ENCODE measurements at places on chromosomes 1 and 21.

DNA sequence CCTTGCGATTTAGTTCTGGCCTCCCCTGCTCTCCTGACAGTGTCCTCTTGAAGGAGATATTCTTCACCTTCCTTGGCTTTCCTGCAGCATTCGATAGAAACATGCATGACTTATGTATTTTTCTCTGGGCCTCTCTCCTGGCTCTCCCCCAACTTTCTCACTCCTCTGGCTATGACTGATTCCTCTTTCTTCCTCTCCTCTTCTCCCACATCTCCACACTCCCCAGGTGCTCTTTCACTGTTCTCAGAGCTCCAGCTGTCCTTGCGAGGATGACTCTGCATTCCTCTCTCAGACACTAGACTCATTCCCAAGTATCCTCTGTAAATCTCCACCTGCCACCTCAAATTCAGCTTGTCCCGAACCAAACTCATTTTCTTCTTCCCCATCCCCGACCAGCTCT lies 18.0 kb downstream of the LRRC42 start:
- DNase-seq = no peak

DNA sequence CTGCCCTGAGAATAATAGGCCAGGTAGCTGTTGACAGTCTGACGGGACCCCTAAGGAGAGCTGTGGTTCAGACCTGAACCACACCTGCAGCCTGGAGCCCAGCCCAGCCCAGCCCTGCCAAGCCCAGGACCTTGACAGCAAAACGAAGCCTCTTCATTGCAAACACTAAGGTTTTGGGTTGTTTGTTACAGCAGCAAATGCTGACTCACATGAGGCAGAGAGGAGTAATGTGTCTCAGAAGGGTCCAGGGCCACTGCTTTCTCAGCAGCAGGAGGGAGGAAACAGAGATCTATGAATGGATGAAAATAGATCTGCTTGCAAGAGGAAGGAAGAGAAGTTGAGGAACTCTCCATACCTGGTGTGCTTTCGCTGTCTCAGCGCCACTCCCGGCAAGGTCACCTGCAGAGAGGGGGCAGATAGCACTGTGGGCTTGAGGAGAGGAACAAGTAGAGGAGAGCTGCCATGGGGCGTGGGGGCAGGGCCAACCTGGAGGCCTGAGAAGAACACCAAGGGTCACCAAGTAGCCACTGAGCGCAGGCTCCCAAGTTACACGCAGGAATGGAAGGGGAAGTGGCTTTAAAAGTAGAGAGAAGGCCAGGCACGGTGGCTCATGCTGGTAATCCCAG lies 127.2 kb downstream of the ZNF281 start:
- DNase-seq = no peak

DNA sequence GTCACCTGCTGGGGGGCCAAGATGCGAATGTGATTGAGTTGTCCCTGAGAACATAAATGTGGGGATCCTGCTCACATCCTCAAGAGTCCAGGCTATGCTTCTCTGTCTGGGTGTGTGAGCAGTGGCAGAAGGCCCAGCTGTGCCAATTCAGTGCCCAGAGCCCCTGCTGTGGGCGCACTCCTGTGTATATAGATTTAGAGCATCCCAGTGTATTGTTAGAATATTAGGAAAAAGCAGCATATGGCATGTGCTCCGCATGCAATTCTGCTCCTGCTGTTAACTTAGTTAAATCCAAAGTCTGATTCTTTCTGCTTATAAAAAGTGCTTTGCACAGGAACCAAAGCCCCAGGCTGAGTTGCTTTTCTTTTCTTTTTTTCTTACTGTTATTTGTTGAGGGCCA lies 37.8 kb downstream of the FAM78B start:
- no peak for DNase-seq

DNA sequence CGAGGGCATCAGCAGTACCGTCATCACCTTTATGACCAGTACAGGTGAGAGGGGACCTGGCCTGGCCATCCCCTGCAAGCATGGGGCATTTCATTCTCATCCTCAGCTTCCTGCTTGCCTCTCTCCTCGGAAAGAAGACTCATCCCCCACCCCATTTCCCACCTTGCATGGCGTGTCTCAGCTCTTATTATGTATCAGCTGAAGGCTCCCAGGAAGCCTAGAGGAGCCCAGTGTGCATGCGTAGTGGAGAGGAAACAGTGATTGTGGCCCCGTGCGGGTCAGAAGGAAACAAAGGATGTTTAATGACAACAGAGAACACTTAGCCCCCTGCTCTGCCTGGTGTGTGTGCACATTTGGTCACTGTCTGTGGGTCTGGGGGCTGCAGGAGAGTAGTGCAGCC lies 40.3 kb upstream of the CNTN2 start:
- DNase-seq = no peak

DNA sequence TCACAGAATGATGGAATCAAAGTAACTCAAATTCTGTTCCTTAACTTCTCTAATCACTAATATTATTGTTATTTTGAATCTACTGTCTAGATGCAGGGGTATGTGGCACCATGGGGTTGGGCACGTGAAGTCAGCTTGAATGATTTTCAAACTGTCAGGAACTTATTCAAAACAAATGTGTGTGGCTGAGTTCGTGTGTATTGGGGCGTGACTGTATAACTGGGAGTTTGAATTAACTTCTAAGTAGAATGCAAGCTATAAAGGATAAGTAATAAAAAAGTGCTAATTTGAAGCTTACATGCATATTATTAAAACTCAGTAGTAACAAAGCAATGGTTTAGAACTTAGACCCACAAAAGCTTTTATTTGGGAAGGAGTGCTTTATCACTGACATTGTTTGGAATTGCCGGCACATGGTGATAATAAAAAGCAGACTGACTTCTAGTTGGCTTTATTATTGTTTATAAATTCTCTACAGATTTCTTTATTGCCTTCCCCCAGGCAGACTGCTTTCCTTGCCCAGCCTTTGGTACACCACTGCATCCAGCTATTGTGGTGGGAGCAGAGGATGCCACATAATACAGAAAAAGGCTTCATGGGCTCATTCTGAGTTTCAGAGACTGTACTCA lies 84.3 kb downstream of the TENT5C start:
- no peak for DNase-seq

DNA sequence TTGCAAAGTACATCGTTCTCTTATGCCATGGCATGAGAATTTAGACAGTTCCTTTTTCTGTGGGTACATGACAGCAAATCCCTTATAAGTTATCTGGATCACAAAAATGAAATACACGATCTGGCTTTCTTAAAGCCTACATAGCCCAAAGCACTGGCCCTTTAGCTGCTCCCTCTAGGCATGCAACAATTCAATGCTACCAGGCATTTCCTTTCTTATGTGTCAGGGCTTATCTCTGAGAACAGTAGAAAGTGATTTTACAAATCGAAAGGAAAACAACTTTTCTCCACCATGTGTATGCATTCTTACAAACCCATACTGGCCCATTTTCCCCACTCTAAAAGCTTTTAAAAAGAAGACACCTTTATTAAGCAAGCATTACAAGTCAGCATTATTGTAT lies 139.7 kb downstream of the GRIK1 start:
- DNase-seq = no peak

DNA sequence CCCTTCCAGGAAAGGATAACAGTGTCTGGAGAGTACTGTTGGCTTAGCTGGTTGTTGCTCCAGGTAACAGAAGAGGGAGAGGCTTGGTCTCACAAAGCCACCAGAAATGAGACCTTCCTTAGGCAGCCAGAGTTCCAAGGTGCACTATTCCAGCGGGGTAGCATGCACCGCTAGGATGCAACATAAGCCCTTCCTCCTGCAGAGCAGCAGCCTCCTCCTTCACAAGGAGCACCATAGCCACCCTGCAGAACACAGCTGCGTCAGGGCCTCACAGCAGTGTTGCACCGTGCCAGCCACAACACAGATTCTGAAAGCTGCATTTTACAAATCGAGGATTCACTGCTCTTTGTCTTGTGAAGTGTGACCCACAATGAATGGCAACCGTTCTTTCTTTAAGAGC lies 142.0 kb downstream of the CLIC6 start:
- DNase-seq = no peak

DNA sequence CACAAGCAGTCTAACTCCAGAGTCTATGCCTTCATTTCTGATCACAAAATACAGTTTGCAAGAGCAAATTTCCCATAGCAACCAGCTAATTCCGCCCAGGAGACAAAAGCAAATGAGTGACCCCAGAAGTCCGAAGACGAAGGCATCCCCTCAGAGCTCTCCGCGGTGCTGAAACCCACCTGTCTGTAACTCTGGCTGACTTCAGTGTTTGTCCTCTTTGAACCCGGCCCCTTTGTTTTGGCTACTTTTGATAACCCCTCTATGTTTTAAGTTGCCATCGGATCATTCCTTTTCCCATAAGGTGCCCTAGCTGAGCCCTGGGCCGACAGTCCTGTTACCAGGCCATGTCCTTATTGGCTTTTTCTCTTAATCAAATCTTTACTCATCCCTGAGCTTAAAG lies 515.8 kb downstream of the PTPRU start:
- no peak for DNase-seq
